Psoas muscle (tissue), 8 donors: ENCODE measurements at places on chromosomes 1 and 21.

GRCh38 chr1:214354440-214355148 lies 73.6 kb downstream of the SMYD2 start:
- DNase-seq: no peak

- no peak for DNase-seq
Observed at GRCh38 chr1:101438359-101438758, 201.5 kb downstream of the S1PR1 start.

DNA sequence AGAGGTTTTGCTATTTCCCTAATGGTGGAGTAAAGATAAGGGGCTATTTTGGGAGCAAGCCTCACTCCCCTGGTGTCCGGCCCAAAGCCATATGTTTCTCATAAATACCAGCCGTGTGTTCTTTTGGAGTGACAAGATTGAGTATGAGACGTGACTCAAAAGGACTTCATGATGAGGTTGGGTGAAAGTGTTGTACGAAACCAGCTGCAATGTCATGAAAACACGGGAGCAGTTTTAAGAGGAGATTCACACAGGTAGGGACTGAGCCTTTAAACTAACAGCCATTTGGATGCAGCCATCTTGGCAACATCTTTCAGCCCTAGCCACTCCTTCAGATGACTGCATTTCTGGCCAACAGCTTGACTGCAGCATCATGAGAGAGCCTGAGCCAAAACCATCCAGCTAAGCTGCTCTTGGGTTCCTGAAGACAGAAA lies 532.3 kb upstream of the USP24 start:
- no peak for DNase-seq

DNA sequence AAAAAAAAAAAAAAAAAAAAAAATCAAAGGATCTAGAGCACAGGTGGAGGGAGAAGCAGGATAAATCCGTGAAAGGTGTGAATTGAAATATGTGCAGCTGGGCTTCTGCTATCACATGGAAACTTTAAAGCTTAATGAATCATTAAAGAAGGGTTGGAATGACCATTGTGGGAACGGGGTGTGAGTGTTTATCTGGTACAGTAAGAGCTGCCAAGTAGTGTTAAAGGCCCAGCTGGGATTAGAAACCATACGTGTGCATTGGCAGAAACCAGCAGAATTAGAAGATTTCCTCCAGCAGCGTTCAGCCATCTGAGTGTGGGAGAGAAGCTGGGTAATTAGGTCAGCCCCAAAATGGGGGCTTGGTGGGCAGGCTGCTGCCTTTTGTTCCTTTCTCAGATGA lies 13.5 kb downstream of the FALEC start:
- no peak for DNase-seq

DNA sequence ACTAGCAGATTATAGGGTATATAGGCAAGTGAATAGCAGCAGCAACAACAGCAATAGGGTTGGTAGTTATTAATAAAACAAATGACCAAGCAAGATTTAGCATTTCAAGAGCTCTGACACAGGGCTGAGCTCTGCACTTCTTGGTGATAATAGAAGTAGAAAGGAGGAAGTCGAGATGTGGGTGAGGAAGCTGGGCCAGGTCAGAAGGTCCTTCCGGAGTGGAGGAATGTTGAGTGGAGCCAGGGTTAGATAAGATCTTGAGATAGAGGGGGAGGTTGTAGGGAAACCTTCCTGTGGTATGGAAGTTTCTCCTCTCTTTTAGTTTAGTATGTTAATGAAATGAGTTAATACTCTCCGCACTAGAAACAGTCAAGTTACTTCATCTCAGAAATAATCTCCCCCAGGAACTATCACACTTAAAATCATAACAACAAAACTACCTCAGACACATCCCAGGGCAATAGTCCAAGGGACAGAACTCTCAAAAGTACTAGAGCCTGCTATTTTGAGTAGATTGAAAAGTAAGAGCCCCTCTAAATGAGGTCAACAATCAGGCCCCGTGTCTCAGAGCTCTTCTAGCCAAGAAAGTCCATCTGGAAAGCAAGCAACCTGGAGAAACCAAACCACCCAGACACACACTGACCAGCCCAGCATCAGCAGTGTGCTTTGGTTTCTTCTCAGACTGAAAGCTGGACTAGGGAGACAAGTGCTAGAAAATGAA lies 45.4 kb upstream of the ATP1B1 start:
- DNase-seq: no peak

DNA sequence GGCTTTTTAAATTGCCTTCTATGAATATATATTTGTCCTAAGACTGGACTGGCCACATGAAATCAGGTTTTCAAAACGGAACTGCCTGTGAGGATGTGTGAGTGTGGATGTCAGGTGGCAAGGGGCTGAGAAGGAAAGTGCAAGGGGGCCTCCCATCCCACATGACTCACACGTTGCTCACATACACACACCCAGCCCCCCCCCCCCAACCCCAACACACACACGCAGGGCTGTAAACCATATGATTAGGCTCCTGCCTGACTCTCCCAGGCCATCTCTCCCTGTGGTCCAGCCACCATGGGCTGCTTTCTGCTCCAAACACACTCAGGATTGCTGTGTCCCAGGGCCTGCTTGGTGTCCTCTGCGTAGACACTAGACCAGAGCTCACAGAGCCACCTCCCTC lies 22.4 kb downstream of the DEGS1 start:
- DNase-seq: no peak

- no peak for DNase-seq
Observed at GRCh38 chr1:29653034-29653810, 416.9 kb downstream of the PTPRU start.

GRCh38 chr1:43818691-43819090 lies 111.4 kb downstream of the ST3GAL3 start:
- no peak for DNase-seq

DNA sequence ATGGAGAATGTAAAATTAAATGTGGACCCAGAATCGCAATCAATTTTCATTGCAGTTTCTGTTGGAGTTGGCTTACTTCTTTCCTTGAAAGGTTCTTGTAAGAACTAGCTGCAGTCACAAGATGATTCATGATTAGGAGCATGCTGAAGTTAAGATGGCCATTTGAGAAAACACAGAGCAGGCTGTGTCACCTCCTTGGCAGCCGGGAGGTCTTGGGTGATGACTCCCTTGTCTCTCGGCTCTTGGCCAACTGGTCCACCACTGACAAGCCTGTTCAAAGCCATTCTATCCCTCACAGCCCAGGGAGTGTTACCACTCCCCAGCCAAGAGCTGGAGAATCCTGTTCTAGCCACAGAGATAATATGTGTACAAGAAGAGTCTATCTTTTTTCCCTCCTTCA lies 40.6 kb downstream of the OPTC start:
- DNase-seq: peak; percentile 79

GRCh38 chr21:44093761-44094160 lies 13.4 kb upstream of the PWP2 start:
- DNase-seq: no peak

DNA sequence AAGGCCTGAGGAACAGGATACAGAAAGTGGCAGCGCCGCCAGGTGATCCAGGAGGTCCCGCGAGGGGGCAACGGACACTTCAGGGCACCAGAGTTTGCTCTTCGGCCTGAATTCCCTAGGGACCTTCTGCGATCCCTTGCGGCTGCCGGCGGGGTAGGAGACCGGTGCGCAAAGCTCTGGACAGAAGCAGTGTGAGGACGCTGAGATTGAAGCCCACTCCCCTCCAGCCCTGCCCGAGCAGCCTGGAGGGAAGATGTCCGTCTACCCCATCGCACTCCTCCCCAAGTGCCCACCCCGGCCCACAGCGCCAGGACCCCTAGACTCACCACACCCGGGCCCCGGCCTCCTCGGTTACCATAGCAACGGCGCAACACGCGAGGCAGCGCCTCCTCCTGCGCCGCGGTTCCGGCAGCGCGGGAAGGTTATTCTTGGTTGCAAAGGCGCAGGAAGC lies at the start of gene ANKRD45:
Gene ANKRD45 (minus strand): TSS at position 361 of the 451 bp plus-strand sequence. CDS start 10,433 bp downstream, outside the sequence.
- DNase-seq: no peak

- DNase-seq: no peak
Observed at GRCh38 chr1:94698759-94699502, 121.2 kb upstream of the SLC44A3 start.

DNA sequence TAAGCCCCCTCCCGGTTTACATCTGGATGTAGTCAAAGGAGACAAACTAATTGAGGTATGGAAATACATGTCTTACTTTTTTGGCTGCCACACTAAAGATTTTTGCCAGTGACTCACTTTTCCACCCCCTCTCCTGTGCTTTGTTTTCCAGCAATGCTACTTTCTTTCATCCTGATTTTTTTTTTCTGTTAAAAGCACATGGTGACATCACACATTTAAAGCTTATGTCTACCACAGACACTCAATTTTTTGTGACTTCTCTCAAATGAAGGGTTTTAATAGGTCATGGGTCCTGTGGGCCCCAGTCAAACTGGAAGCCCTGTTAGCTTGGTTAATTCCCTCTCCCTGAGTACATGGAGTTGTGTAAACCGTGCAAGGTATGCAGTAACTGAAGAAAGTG lies 2.2 kb downstream of the PPP1R8 start:
- DNase-seq: no peak

DNA sequence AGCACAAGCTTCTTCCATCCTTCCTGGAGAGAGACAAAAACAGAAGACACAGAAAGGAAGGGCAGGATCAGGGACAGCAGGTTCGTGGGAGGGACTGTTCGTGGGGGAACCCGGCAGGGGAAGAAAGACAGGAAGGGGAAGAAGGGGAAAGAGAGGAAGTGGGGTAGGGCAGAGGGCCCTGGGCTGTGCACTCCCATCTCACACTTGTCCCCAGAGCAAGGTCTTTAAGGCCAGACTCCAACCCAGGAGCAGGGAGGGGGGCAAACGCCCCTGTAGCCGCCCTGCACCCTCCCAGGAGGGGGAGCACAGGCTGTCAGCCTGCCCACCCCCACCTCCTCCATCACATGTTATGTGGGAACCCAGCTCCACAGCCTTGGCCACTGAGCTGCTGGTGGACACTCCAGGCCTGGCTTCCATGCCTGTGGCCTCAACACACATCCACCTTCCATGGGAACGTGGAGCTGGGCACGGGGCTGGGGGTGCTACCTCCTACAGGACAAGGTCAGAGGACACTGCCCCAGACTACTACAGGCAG lies 9.3 kb downstream of the SLC19A1 start:
- peak; percentile 7 for DNase-seq

DNA sequence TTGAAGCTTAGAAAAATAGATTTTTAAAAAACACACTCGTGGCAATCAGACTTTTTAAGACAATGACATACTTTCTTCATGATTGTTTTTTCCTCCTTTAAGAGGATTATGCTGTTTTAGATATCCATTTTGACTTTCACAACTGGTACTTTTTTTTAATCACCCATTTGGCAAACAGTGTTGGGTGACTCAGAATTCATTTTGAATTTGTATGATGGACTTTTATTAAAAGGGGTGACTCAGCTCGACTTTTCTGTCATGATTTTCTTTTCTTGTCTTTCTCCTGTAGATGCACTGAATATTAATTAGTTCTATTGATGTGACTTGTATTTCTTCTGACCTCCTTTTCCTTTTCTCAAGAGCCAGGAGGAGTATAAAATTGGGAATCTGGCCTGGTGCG lies 44.7 kb downstream of the FMN2 start:
- DNase-seq: no peak

- no peak for DNase-seq
Observed at GRCh38 chr1:177069490-177069889, 95.0 kb downstream of the ASTN1 start.

- no peak for DNase-seq
Observed at GRCh38 chr1:94592571-94592920, 51.0 kb upstream of the F3 start.

DNA sequence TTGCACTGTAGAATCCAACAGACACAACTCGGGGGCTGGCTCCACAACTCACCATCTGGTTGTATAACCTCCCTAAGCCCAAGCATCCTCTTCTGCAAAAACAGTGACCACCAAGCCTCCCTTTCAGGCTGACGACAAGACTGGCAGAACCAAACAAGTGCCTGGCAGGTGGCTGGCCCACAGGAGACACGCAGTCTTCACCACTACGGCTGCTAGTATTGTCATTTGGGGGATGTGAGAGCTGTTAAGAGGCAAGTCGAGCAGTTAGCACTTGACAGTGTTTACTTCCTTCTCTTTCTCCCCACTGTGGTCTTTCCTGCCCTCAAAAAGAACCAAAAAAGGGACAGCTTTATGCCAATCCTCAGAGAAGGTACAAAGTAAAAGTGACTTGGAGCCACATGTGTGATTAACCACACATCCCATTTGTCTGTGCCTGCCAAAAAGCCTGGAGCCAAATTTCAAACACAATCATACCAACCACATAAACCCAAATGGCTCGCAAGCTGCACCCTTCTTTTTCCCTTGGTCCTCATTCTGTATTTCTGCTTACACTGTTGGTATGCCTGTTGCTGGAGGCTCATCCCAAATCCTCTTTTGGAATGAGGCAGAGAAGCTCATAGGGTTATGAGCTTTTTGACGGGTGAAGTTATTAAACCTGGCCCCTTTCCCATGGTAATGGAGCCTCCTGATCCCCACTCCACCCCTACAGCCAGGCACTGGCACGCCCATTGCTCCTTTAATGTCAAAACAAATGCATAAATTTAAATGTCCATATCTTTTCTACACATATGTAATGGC lies 94.1 kb downstream of the TGFBR3 start:
- DNase-seq: no peak

GRCh38 chr1:226397011-226397926 lies 10.6 kb downstream of the PARP1 start:
- no peak for DNase-seq

- peak; percentile 88 for DNase-seq
Observed at GRCh38 chr1:153985941-153986761, at the start of gene RAB13. RAB13 (minus strand) TSS chr1:153986339; CDS start chr1:153986236, 103 bp downstream.

GRCh38 chr1:200336901-200337391 lies 72.9 kb downstream of the ZNF281 start:
- no peak for DNase-seq

GRCh38 chr21:46119144-46119636 lies 21.3 kb downstream of the COL6A2 start:
- DNase-seq: peak; percentile 12

- no peak for DNase-seq
Observed at GRCh38 chr1:111720977-111721786, 18.0 kb downstream of the INKA2 start.

- no peak for DNase-seq
Observed at GRCh38 chr1:56378341-56379070, 200.9 kb downstream of the PLPP3 start.

GRCh38 chr1:202049129-202049528 lies 38.7 kb downstream of the ELF3 start:
- no peak for DNase-seq

DNA sequence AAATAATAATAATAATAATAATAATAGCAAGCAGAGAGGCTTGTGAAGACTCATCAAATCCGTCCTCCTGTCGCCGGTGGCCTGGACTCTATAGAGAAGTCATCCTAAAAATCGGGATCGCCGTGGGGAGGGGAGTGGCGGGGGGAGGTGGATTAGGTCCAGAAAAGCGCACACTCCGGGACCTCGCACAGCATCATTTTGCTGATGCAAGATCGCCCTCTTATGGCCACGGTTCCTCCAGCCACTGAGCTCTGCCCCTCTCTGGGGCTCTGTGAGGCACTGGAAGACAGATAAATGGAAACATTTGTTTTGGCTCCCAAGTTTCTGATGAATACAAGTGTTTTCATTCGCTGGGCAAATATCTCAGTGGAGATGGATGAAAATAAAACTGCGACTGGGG lies 612.0 kb downstream of the MATN1 start:
- DNase-seq: no peak

GRCh38 chr1:201982623-201983379 lies at the start of gene RNPEP:
RNPEP (plus strand) TSS chr1:201982648; CDS start chr1:201982667, 19 bp downstream.
- peak; percentile 80 for DNase-seq
